BJ (cell line): ENCODE measurements at places on chromosomes 16 and 17. TPM values are rescaled to one million over a fixed set of nuclear protein-coding genes. Genes with fewer than 3 reads are reported as not detected.

COX6A2 gene
- polyA plus RNA-seq: not detected in 2 replicates

GRCh38 chr17:31704483-31704882 is 154.6 kb downstream of the COPRS start:
- no peak for DNase-seq

GRCh38 chr16:89924297-89924924 is 1.3 kb downstream of the TUBB3 start:
- no peak for DNase-seq

SSH2 gene
- 5.7 and 9.1 TPM in 2 replicates for polyA plus RNA-seq

CORO1A gene
- 1.6 and 2.6 TPM in 2 replicates for polyA plus RNA-seq

- no peak for DNase-seq
Observed at GRCh38 chr16:67199011-67199807, at the start of gene ELMO3. TSS of gene ELMO3 (plus strand) at chr16:67199131. CDS start at chr16:67199327, 196 bp downstream.

- no peak for DNase-seq
Observed at GRCh38 chr17:44589316-44590071, 32.2 kb downstream of the FZD2 start.

CCL17 gene
- polyA plus RNA-seq: not detected in 2 replicates

- DNase-seq: no peak
Observed at GRCh38 chr17:39351508-39351907, 49.9 kb downstream of the FBXL20 start.

DNA sequence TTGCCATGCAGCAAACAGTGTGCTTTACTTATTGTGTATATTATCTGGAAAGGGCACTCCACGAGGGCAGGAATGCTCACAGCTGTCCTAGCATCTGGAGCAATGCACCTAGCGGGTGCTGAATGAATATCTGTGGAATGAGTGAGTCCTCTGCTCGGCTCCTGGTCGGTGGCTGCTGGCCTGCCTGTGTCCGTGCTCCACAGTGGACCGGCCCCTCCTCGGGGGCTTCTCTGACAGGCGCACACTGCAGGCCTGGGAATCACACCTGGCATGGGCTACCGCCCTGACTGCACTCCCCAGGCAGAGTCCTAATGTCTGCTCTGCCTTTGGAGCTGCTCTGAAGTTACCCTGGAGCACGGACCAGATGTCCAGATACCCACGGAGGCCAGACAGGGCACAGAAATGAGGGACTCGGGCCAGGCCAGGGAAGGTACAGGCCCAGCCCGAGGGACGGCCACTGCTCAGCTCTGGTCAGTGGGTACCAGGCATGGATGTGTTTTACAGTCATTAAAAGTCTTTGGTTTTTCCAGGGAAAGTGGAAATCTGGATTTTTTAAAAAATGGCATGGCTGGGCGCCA is 21.1 kb upstream of the AKTIP start:
- no peak for DNase-seq

TBC1D3 gene
- polyA plus RNA-seq: not detected in 2 replicates

- DNase-seq: no peak
Observed at GRCh38 chr16:535446-536405, 8.2 kb downstream of the CAPN15 start.

GRCh38 chr16:69727916-69728270 is 1.5 kb upstream of the NQO1 start:
- DNase-seq: no peak

ASPHD1 gene
- polyA plus RNA-seq: 4.4 and 6.9 TPM in 2 replicates

GRCh38 chr16:75423723-75424104 is 9.6 kb downstream of the CFDP1 start:
- no peak for DNase-seq

GRCh38 chr17:45096141-45096540 is 35.0 kb downstream of the NMT1 start:
- no peak for DNase-seq

- no peak for DNase-seq
Observed at GRCh38 chr17:16935241-16935663, 36.7 kb downstream of the TNFRSF13B start.

SMCR8 gene
- 6.8 and 9.2 TPM in 2 replicates for polyA plus RNA-seq

DNA sequence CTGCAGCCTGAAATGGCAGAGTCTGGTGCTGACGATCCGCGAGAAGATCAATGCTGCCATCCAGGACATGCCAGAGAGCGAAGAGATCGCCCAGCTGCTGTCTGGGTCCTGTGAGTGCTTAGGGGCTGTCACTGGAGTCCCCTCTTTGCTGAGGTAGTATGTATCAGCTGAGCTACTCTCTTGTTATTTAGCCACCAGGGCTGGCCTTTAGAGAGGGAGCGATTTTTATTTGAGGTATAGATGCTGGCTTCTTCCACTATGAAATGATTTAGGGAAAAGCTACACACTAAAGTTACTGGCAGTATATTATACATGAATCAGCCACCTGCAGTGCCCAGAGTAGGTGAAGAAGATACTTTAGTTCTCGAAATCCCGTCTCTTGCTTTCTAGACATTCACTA is 2.6 kb downstream of the CDK5RAP3 start:
- no peak for DNase-seq

PLEKHH3 gene
- 5.6 and 9.1 TPM in 2 replicates for polyA plus RNA-seq

DNA sequence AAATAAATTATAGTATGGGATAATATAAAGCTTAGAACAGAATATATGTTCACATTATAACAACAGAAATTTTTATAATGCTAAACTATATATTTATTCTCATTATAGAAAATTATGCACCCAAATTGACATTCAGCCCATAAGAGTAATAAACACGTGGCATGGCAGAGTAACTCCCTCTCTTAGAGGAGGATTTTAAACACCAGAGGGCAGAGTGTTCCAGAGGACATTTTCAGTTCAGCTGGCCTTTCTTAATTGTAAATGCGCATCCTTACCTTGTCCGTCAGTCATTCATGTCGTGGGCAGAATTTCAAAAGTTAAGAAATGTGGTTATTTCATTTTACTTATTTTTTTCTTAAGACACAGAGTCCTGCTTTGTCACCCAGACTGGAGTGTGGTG is 147.1 kb downstream of the TANC2 start:
- no peak for DNase-seq

- DNase-seq: no peak
Observed at GRCh38 chr16:13554005-13554404, 365.9 kb upstream of the ERCC4 start.

- DNase-seq: no peak
Observed at GRCh38 chr16:14427371-14427948, 202.6 kb downstream of the PARN start.

SCIMP gene
- polyA plus RNA-seq: not detected in 2 replicates

GRCh38 chr16:56364865-56365264 is 60.5 kb downstream of the AMFR start:
- no peak for DNase-seq

CD300H gene
- not detected in 2 replicates for polyA plus RNA-seq

- no peak for DNase-seq
Observed at GRCh38 chr16:57335366-57335765, 23.2 kb upstream of the CCL22 start.

PRCD gene
- 0.21 TPM in 1 of 2 replicates, not detected in the other for polyA plus RNA-seq

DEXI gene
- 32.7 and 55.2 TPM in 2 replicates for polyA plus RNA-seq

CCDC144A gene
- 0.02 and 0.31 TPM in 2 replicates for polyA plus RNA-seq

DNA sequence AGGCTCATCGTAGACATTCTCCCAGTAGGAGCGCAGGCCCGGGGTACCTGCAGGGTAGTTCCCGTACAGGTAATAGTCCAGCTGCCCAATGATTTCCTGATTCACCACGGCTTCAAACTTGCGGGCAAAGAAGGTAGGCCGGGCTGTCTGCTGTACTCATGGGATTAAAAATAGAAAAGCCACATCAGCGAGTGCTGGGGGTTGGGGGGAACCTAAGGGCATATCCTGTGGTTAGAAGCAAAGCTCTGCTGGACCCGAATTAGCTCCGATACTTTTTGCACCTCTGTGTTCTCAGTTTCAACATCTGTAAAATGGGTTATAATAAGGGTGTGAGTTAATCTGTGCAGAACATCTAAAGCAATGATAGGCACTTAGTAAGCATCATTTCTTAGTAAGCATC is 336.2 kb downstream of the XYLT1 start:
- no peak for DNase-seq

GRCh38 chr17:13502263-13502662 is 99.5 kb downstream of the HS3ST3A1 start:
- DNase-seq: no peak

DNA sequence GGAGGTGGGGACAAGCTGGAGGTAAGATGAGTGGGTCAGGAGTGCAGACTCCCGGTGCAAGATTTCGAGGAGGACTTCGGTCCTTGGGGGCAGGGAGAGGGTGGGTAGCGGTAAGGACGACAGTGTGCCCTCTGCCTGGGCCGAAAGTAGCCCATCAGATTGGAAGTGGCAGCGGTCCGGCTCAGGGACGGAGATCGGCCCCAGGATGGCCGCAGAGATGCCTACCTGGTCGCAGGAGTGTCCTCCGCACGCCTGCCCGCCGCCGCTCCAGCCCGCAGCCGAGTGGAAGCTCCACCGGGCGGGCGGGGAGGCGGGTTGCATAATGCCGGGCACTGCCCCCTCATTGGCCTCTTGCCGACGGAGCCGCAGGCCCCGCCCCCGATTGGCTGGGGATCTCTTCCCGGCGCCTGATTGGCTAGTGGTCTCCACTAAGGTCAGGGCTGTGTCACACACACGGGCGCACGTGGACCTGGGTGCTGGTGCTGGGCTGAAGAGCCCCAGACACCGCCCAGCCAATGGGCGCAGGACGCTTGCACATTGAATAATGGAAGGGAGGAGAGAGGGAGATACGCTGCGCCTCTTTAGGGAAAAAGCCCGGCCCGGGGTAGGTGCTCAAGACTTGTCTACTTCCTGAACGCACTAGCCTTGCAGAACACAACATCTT is at the start of gene PER1:
TSS of gene PER1 (minus strand) at position 293 of the 664 bp plus-strand sequence. CDS start 1,698 bp downstream, outside the sequence.
- DNase-seq: peak; percentile 53

DNA sequence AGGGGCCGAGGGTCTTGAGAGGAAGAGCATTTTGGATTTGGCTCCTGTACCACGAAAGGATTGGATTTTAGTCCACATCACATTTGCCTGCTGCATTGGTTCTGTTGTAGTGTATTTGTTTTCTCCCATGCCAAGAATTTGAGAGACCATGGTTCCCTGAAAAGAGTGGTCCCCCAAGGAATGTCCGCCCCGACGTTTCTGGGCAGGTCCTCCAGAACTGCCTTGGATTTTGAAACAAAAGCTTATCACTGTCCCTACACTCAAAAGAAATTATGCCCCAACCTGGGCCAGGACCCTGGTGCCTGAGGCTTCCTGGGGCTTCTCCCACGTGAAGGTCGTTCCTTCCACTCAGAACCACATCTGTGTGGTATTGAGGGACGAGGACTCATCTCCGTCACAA is 10.8 kb downstream of the NTN1 start:
- DNase-seq: no peak

- no peak for DNase-seq
Observed at GRCh38 chr16:4500272-4500671, 24.1 kb downstream of the HMOX2 start.

- no peak for DNase-seq
Observed at GRCh38 chr17:2370211-2370589, 30.7 kb downstream of the MNT start.

KRTAP17-1 gene
- not detected in 2 replicates for polyA plus RNA-seq

MSLN gene
- polyA plus RNA-seq: 0.25 and 0.67 TPM in 2 replicates

DNA sequence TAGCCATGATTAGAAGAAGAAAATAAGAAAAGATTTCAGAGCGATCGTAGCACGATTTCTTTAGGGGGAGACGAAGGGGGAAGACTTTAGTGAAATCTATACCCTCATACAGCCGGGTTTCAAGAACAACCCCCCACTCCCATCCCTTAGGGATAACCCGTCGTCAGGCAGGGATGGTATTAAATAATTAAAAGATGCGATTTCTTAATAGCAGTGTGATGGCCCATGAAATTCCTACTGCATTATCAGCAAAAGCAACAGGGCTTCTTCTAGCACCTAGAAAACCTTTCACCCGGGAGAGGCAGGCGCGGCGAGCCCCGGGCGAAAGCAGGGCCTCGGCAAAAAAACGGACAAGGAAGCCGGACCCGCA is 1.4 kb downstream of the CDH11 start:
- no peak for DNase-seq

KCNJ12 gene
- polyA plus RNA-seq: 0.05 and 0.13 TPM in 2 replicates
